ENCODE measurements at places on chromosomes 11 and 22. TPM values are rescaled to one million over a fixed set of nuclear protein-coding genes. Genes with fewer than 3 reads are reported as not detected.

GRCh38 chr11:47270331-47271271 is 668 bp downstream of the MADD start:
- no peak for DNase-seq

- no peak for DNase-seq
Measured at GRCh38 chr11:134755535-134755934, 343.5 kb upstream of the B3GAT1 start.

GRCh38 chr22:23569716-23570115 is 10.4 kb downstream of the IGLL1 start:
- DNase-seq: no peak

GRCh38 chr11:120183701-120184141 is 27.1 kb upstream of the OAF start:
- DNase-seq: no peak

DNA sequence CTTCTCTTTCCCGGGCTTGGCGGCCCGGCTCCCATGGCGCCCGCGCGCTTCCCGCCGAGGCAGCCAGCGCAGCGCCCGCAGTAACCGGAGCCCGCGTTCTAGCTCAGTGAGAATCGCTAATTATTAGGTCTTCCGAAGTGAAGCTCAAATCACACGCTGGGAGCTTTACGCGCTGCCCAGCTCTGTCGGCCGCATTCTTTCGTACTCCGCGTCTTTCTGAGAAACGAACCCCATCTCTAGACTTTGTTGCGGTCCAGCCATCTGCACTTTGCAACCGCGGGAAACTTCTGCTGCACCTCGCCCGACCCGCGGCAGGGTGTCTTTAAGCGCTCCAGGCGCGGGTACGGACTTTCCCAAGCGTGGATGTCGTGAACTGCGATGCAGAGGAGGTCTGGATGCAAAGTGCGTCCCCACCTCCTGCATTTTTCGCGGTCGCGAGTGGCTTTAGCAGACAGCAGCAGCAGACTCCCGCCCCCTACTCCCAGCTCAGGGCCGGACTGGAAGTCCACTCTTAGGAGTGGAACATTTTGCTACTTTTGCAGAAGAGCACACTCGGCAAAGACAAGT is 6.0 kb upstream of the PAX6 start:
- DNase-seq: no peak

GRCh38 chr11:100769617-100770016 is 82.5 kb downstream of the ARHGAP42 start:
- DNase-seq: no peak

DNA sequence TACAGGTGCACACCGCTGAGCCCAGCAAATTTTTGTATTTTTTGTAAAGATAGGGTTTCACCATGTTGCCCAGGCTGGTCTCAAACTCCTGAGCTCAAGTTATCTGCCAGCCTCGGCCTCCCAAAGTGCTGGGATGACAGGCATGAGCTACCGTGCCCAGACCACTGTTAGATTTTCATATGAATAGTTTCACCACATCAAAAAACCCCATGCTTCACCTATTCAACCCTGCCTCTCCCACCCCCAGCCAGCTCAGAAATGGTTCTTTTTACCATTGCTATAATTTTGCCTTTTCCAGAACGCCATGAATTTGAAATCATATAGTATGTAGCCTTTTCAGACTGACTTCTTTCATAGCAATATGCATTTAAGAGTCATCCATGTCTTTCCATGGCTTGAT is 37.9 kb downstream of the CDPF1 start:
- DNase-seq: no peak

DNA sequence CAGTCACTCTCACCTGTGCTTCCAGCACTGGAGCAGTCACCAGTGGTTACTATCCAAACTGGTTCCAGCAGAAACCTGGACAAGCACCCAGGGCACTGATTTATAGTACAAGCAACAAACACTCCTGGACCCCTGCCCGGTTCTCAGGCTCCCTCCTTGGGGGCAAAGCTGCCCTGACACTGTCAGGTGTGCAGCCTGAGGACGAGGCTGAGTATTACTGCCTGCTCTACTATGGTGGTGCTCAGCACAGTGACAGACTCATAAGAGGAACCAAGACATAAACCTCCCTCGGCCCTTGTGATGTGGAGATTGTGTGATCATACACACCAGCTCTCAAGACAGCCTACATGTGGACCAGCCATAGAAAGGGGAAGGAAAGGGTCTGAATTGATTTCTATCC is 113.3 kb downstream of the ZNF280B start:
- DNase-seq: no peak

CST6 gene
- 0.91 TPM for total RNA-seq

DNA sequence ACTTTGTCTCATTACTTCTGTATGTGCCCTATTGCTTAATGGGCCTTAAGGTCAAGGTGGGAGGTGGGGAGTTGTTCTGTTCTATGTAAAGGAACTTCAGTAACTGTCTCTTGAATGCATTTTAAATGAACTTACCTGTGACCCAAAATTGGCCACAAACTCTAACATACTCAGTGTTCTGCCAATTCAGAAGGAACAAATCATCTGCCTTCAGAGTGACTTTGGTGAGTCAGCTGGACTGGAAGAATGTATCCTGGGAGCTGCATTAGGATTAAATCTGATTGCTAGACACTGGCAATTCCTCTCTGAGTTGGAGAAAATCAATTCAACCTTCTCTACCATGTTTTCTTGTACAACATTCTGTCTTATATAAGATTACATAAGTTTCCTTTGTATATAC is 1104.8 kb downstream of the DLG2 start:
- no peak for DNase-seq

DNA sequence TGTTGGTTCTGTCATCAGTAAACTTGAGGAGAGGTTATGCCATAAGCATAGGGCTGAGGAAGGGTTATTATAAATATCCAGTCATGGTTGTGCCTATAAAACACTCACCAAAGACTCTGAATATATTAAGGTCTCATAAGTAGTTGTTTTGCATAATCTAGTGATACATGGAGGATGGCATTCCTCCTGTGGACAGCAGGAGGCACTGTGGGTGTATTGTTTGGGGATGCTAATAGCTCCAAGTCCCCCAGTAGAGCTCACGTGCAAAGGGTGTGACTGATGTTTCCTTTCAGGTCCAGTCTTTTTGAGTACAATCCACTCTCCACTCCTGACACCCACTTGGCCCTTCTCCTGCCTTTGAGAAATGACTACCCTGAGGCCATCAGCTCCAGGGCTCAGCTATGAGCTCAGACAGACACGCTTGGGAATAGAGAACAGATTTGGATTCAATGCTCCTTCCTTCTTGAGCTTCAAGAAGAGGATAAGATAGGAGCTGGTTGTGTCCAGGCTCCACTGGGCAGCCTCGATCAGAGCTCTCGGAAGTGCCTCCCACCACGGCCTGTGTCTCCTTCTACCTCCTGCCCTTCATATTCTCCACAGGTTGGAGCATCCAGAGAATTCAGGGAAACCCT is 85.2 kb upstream of the IGLL5 start:
- no peak for DNase-seq

NXPE1 gene
- not detected for total RNA-seq

MPZL3 gene
- 1.1 TPM for total RNA-seq

GRCh38 chr11:475941-476340 is 25.9 kb downstream of the PTDSS2 start:
- no peak for DNase-seq

GRCh38 chr11:33160136-33160535 is 1.1 kb downstream of the CSTF3 start:
- no peak for DNase-seq

CASP12 gene
- total RNA-seq: 0.32 TPM

COPB1 gene
- 53.3 TPM for total RNA-seq

PPP1CA gene
- 94.1 TPM for total RNA-seq

- no peak for DNase-seq
Measured at GRCh38 chr22:26016916-26017315, 152.3 kb upstream of the SEZ6L start.

- DNase-seq: no peak
Measured at GRCh38 chr11:44505581-44506054, 59.8 kb upstream of the CD82 start.

- DNase-seq: no peak
Measured at GRCh38 chr22:34851918-34852662, 213.9 kb upstream of the ISX start.

TUBA8 gene
- total RNA-seq: 98.8 TPM

- no peak for DNase-seq
Measured at GRCh38 chr11:88434333-88434976, 96.9 kb upstream of the CTSC start.

ILK gene
- 166 TPM for total RNA-seq

- DNase-seq: no peak
Measured at GRCh38 chr11:105226091-105226490, 86.5 kb upstream of the CARD18 start.
